Stimulated activated CD8-positive, alpha-beta memory T cell treated with anti-CD3 and anti-CD28 coated beads, Interleukin-15, amount 100 ng/mL, for 4 hours (primary cell): ENCODE measurements at places on chromosomes 5 and 9.

DNA sequence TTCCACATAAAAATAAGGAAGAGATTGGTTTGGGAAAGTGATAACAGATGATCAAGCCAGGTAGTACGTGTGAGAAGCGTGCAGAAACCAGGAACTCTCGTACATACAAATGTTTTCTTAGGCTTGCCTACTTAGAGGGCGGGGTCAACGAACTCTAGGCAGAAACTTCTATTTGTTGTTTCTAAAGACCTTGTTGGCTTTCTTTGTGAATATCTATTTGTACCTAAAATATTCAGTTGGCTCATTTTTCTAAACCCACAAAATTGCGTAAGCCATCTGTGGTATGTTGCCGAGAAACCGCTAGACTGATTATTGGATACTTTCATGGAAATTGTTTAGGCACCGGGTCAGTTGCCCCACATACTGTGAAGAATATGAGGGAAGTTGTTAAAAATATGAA lies 458.5 kb downstream of the MAT2B start:
- no peak for DNase-seq

GRCh38 chr5:11477786-11478185 lies 426.5 kb downstream of the CTNND2 start:
- no peak for DNase-seq

DNA sequence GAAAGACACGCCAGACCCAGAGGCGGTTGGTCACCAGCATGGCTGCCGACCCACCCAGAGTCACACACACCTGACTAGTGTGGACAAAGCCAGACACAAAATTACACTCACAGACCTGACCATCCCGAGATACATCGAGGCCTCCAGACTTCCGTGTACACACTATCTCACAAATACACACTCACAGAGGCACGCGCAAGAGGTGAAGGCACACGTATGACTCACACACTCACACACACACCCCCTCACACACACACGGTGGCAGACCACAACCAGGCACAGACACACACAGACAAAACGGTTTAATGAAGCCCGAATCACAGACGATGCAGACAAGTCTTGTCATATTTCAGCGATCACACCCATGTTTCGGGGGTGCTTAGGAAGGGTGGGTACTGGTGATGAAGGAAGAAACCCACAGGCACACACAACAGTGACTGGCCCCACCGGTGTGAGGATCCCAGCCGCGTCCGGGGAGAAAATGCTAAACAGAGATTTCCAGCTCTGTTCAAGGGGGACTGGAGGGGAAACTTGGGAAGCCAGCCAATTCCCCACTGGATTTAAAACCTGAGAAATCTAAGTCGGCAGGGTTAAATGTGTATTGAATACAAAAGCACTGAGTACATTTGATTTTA lies 51.3 kb downstream of the CRB2 start:
- DNase-seq: no peak

DNA sequence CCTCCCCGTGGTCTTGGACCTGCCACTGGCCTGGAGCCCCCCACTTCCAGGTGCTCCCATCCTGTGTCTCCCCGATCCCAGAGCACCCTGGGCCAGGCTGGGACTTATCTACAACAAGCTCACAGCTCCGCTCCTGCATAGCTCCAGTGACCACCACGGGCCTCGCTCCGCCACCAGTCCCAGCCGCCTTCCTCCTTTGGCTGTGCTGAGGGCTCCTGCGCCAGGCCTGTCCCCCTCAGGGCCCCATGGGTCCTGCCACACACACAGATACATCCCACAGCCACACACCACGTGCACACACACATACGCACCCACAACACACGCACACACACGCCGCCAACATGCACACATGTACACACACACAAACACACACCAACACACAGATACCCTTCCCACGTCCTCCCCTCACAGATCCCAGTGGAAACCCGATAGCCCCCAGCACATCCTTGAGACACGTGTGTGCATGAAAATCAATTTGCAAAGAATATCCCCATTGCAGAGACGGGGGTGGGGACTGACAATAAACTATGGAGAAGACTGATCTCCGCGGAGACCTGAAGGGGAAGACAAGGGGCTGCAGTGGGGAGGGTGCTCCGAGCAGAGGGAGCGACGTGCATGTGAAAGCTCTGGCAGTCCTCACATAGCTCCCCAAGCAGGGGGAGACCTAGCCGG lies 18.5 kb upstream of the LAMC3 start:
- no peak for DNase-seq

DNA sequence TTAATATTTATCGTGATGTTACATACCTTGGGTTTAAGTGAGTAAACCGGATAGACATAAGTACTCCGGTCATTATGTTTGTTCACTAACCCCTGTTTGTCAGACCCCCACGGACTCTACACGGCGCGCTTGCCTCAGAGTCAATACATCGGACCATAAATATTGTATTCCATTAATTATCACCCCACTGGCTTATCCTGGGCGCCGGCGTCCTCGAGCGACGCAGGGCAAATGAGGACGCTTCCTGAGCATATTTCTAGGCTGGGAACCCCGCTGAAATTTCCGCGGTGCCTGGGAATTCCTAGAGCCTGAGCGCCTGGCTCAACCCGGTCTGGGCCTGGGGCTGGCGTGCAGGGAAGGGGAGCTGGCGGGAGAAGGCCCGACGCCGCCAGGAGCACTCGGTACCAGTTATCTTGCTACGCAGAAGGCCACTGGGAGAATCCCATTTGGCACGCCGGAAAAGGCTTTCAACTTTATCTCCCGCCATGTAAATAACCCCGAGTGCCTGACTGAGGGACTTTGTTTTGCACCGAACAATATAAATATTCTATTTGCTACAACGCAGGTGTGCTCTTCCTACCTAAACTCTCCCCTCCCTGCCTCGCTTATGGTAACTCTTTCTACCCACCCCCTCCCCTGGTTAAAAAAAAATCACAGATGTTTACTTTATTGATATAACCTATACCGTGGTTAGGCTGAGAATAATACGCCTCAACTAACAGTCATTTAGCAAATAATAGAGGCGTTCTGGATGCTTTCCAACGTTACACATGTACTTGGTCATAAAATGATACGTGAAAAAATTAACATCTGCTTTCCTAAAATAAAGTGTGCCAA lies 19.4 kb downstream of the NR2F1 start:
- DNase-seq: no peak

DNA sequence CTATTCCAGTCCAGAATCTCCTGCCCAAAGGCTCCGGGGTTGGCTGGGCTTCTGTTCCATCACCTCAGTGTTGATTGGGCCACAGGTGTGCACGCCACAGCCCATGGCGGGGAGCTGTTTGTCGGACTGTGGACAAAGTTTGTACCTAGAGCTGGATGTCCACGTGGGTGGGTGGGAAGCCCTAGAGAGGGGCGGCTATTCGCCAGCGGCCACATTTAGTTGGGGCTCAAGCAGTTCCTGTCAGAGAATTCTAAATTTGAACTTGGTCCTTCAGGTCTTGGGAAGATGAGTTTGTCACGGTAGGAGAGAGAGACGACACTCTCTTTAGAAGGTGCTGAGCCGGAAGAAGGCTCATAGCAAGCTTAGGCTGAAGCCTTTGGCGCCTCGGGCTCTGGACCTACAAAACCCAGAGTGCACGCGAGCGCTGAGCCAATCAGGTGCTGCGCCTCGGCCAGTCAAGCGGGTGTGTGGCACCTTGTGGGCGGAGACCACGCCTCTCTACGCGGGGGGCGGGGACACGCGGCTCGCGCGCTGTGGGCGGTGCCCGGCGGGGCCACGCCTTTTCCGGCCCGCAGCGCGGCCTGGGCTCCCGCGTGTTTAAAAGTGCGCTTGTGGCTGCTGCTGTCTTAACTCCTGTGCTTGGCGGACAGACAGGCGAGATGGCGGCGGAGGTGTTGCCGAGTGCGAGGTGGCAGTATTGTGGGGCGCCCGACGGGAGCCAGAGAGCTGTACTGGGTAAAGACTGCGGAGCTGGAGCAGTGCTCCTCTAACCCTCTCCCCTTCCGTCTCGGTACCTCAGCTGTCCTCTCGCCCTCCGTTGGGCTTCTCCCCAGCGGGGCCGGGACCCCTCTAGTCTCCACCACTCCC lies at the start of gene POLR1E:
Gene POLR1E (plus strand): TSS at position 560 of the 867 bp plus-strand sequence. CDS start 100 bp downstream, at position 660.
- peak; percentile 90 for DNase-seq

- DNase-seq: no peak
Observed at GRCh38 chr5:174189654-174190541, 144.4 kb downstream of the NSG2 start.

DNA sequence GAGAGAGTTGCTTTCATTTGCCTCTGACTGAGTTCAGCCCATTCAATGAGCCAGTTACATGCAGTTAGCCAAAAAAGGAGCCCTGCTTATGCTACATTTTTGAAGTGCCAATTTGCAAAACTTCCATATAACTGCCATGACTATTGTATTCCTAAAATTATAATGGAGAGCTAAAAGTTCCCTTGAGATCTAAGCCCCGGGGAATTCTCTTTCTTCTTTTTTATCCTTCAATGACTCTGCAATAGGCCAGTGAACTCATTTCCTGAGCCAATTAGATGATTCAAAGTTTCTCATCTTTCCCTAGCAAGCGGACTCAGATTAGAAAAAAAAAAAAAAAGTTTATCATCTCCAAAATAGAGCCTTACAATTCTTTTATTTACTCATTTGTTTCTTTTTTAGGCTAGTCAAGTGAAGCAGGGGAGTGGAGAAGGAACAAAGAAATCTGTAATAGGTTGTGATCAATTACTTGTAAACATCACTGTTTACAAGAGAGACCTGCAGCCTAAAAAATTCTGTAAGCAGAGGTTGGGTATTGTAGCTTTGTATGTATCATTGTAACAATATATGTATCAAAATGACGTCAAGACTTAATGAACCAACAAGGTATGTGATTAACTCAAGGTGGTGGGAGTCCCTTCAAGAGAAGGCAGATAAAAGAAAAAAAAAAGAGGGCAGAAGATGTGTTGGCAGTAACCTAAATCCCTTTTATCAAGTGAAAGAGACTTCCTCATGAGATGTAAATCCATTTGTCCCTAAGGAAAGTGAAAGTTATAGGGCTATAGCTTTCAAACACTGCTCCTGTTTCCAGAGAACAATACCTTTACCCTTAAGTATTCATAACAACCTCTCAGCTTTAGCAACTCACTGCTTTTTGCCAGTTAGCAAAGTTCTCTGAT lies 48.7 kb upstream of the HOMER1 start:
- no peak for DNase-seq

DNA sequence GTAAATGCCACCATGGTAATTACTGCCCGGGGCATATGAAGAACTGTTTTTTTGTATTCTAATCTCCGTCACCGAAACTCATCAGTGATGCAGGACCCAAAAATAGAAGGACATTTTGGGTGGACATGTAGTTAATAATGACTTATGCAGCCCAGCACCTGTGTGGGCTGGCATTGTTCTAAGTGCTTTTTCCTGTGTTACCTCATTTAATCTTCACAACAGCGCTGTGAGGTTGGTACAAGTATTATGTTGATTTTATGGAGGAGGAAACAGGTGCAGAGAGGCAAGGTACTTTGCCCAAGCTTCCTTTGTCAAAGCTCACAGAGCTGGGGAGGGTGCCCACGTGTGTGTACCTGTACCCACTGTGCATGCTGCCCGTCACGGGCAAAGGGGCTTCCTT lies 58.4 kb downstream of the DAPK1 start:
- no peak for DNase-seq

GRCh38 chr5:77181596-77182304 lies 28.7 kb upstream of the PDE8B start:
- no peak for DNase-seq

DNA sequence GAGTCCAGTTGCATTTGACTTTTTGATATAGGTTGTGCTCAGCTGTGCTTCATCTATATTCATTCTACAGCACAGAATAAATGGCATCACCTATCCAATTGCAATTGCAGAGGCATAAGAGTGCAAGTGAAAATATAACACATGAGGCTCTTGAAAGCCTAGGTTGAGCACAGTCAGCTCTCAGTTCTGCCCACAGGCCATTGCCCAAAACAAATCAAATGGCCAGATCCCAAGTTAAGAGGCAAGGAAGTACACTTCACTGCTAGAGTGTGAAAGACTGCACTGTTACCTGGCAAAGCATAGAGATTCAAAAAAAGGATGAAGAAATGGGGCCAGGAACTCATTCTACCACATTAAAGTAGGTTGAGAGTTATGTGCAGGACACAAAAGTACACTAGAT lies 305.5 kb upstream of the SEMA6A start:
- no peak for DNase-seq

DNA sequence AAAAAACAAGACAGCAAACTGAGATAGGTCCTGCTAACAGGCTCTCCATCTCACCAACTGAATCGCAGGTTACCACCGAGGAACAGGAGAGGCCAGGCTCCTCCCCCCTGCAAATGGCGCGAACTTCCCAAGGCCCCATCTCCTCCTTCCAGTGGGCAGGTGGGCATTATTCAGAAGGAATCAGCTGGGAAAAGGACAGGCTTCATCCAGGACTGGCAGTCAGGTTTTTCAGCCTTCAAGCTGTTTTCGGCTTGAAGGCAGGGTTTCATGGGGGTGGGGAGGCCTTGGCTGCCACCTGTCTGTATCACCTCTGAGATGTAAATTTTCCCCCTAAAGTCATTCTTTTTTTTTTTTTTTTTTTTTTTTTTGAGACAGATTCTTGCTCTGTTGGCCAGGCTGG lies 79.4 kb downstream of the SFXN1 start:
- no peak for DNase-seq

DNA sequence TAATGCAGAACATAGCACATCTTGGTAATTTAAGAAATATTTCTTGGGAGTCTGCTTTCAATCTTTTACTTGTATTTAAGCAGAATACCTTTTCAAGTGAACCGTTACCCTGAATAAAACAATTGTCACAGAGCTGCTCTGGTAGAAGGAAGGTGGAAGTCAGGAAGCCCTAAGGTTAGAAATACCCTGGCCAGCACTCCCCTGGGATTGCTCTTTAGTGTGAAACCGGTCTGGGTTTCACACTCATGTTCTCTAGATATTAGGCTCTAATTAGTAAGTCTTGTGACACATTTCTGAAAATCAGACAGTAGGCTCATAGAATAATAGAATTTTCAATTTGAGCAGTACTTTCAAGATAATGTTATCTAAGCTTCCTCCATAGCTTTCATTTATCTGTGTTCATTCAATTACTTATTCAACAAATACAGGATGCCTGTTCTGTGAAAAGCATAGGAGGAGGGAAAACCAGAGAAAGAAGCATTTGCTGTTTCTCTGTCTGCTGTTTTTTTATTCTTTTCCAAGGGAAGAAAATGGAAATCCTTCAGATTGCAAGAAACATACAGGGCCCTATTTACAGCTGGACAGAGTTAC lies 825.5 kb downstream of the TLR4 start:
- no peak for DNase-seq

DNA sequence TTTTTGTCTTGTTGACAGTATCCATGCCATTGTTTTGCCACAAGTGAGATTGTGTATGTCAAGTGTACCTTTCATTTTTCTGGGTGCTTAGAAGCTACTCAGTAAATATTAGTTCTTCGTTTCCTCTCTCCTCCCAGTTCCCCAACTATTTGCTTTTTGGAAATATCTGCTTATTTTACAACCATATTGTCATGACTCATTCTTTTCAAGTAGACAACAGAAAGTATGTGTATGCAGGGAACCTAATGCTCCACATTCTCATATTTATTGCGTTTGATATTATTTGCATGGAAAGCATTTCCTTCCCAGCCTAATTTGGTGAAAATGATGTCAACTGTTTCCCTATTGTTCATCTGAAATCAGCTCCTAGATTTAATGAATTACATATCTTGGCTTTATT lies 483.7 kb upstream of the RIOK2 start:
- DNase-seq: no peak
